ENCODE measurements at places on chromosomes 11 and 22. TPM values are rescaled to one million over a fixed set of nuclear protein-coding genes. Genes with fewer than 3 reads are reported as not detected.

DNA sequence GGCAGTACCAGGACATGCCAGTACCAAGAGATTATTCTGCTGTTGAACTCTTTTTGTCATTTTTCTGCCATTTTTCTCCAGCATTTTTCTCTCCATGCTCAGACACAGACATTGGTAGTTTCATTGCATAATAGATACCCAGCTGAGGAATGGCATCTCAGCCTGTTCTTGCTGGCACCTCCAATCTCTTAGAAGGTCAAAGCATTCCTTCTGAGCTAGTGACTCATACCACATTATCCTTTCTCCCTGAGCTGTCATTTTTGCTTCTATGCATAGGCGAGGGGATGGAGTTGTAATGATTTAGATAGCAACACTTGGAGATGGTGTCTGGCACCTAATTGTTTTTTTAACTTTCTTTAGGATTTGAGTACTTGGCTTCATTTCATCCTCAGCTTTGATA lies 321.1 kb downstream of the NELL1 start:
- no peak for DNase-seq

GRCh38 chr11:133563505-133564025 lies 31.3 kb upstream of the OPCML start:
- peak; percentile 64 for DNase-seq

DNA sequence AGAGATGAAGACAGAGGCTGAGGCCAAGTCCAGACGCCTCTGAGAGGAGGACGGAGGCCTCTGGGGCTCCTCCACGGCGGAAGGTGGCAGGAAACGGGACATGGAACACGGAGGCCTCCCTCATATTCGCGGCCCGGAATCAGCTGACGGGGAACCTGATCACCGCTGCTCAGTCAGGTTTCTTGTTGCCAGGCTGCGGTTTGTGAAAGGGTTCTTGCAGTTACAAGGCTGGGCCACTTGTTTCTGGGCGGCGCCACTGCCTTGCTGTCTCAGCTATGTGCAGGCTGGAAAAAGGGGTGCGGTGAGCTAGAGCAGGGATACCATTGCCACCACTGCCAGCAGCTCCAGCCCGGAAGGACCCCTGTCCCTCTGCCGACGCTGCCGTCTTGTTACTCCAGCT lies 10.0 kb upstream of the MMP1 start:
- DNase-seq: no peak

GRCh38 chr11:69524291-69524882 lies 42.9 kb downstream of the LINC01488 start:
- DNase-seq: no peak

DNA sequence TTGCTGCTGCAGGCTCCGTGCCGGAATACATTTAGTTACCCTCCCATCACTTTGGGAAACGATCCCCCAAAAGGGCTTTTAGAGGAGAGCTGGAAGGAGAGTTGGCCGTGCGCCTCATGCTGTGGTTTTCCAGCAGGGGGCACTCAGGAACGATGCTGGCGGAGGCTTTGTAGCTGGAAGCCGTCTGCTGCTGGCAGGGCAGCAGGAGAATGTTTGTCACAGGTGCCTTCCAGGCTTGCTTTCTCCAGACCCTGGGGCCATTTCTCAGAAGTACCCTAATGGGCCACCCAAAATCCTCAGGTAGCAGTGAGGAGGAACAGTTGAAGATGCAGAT lies 30.0 kb upstream of the CABP7 start:
- DNase-seq: peak; percentile 87

- peak; percentile 92 for DNase-seq
Measured at GRCh38 chr11:64652586-64653387, 61.8 kb downstream of the SLC22A12 start.

GRCh38 chr11:58616594-58616993 lies 5.9 kb upstream of the CNTF start:
- peak; percentile 13 for DNase-seq

- DNase-seq: no peak
Measured at GRCh38 chr22:37575490-37576003, 4.3 kb downstream of the LGALS2 start.

DNA sequence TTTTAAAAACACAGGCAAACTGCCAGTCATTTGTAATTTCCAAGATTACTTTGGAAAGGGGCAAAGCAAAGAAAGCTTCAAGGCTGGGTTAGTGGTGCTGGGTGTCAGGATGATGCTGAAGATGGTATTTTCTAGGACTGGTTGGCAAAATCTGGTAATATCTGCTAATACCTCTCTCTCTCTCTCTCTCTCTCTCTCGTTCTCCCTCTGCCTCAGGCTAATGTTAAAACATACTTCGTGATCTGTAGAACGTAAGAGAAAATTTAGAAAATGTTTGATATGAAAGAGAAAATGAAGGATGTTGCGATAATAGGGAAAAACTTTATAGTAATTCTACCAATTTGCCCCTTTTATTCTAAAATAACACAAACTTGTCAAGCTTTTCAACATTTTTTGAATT lies 9.4 kb upstream of the LGR4 start:
- DNase-seq: no peak

- peak; percentile 12 for DNase-seq
Measured at GRCh38 chr11:1074244-1075221, at the start of gene MUC2. Gene MUC2 (plus strand): TSS chr11:1074874.

DNA sequence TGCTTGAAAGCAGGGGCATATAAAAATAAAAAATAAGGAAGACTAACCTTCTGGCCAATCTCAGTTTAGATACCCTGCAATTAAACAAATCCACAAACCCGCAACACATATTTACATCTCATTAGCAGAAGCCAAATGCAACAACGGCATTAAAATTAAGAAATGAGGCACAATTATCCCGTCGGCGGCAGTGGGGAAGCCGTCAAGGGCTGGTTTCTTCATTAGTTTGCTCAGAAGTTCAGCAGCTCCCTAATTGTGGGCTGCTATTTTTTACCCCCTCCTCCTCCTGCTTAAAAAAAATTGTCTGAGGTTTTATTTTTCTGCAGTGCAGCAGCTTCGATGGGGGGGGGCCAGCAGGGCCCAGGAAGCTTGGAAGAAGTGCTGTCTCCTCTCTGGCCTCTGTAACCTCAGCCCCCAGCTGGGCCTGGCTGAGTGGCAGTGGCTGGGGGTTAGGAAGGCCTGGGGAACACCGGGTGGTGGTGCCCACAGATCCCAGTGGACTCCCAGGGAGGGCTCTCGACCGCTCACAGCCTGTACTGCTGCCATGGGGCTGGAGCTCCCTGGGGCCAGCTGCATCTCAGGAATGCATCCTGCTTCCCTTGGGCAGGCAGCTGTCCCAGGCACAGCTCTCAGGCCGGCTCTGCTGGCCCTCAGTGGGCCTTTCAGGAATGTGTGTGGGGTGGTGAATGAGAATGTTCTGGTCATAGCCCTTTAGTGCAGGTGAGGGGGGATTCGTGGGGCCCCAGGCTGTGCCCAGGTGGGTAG lies 148.7 kb upstream of the B3GAT1 start:
- no peak for DNase-seq

GRCh38 chr11:85826116-85826855 lies 15.3 kb upstream of the SYTL2 start:
- DNase-seq: peak; percentile 86

GRCh38 chr11:123219066-123219690 lies 24.1 kb upstream of the CLMP start:
- DNase-seq: no peak

GRCh38 chr11:7569044-7569443 lies 55.2 kb downstream of the PPFIBP2 start:
- DNase-seq: no peak

The SPON1 gene
- total RNA-seq: 24.4 TPM

The OVOL1 gene
- 2.1 TPM for total RNA-seq

The TUG1 gene
- total RNA-seq: 85.9 TPM

The TNNT3 gene
- total RNA-seq: 5,696 TPM

The APOBEC3C gene
- total RNA-seq: 5.8 TPM

The ADM gene
- 51.2 TPM for total RNA-seq

The MFNG gene
- total RNA-seq: 8.7 TPM

The IFITM10 gene
- 0.31 TPM for total RNA-seq

The RAG1 gene
- 2.2 TPM for total RNA-seq

The EFCAB6 gene
- total RNA-seq: 4.7 TPM

The POU2AF3 gene
- total RNA-seq: 0.72 TPM

All from tongue (tissue), 3 donors.